Activated CD4-positive, alpha-beta T cell treated with anti-CD3 and anti-CD28 coated beads, Interleukin-2, Interleukin-6, amounts not matched to agents 100 ng/mL and 50 ng/mL, durations not matched to agents 16 hours and 8 hours (primary cell): ENCODE measurements at places on chromosomes 12 and 14.

DNA sequence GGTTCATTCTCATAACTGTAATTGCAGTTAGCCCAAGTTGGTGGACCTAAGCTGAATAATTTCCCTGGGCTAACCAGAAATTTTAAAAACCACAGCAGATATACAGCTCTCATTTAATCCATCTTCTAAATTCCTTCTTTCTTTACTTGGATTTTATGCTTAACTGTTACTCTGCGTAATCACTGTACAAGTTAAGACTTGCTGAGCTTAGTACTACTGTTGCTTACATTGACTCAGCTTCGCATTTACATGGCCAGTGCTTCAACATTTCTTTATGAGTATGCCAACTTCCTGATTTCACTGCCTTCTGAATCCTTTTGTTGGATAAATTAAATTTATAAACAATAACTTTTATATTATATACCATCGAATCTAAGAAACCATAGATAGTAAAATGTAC lies 147.4 kb downstream of the SLC38A4 start:
- no peak for DNase-seq

DNA sequence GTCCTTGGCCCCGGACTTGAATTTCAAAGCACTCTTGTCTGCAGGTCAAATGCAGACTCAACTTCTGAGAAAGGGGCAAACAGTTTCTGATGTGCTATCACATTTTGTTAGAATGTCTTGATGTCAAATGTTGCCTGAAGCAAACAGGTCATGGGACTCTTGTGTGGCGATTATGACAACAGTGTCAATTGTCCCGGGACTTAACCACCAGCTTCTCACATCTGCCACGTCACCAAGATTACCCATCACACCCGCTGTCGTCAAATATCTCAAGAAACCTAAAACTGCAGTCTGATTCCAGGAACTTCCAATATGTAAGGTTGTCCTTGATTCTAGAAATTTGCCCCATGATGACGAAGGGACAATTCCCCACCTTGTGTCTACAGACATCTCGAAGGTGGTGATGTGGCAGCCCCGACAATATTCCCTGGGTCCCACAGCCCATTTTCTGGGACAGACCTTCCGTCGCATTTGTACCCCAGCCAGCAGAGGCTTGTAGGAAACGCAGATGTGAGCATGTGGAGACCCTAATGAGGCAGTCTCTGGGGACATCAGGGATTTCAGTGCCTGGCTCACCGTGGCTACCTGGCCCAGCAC lies 21.3 kb downstream of the LRTM2 start:
- no peak for DNase-seq

DNA sequence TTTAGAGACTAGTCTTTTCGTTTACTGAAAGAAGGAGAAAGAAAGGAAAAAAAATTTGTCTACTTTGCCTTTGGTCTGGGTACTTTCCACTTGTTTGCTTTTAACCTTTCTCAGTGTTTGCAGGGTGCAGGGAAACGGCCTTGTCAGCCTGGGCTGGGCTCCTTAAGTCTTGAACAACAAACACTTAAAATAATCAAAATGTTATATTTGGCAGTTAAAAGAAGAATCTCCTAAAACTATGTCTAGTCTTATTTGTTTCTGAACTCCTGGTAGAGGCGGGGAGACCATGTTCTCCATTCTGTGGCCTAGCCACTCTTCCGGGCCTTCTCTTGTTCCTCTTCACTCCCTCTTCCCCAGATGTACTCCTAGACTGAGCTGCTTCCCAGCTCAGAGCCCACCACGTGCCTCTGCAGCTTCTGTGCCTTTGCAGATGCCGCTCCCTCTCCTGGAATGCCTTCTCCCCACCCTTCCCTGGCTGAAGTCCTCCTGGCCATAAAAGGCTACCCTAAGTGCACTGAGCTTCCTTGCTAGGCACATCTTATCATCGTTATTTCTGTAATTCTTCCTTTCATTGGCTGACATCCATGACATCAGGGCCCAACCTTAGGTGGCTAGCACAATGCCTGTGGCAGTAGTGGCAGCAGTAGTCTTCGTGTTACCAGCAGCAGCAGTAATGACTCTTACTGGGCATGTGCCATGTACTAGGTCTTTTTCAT lies 432.9 kb downstream of the ZFP36L1 start:
- DNase-seq, result no peak

GRCh38 chr14:68922201-68922621 lies 56.9 kb downstream of the ACTN1 start:
- no peak for DNase-seq

GRCh38 chr12:112178796-112179195 lies 53.4 kb downstream of the TRAFD1 start:
- no peak for DNase-seq

DNA sequence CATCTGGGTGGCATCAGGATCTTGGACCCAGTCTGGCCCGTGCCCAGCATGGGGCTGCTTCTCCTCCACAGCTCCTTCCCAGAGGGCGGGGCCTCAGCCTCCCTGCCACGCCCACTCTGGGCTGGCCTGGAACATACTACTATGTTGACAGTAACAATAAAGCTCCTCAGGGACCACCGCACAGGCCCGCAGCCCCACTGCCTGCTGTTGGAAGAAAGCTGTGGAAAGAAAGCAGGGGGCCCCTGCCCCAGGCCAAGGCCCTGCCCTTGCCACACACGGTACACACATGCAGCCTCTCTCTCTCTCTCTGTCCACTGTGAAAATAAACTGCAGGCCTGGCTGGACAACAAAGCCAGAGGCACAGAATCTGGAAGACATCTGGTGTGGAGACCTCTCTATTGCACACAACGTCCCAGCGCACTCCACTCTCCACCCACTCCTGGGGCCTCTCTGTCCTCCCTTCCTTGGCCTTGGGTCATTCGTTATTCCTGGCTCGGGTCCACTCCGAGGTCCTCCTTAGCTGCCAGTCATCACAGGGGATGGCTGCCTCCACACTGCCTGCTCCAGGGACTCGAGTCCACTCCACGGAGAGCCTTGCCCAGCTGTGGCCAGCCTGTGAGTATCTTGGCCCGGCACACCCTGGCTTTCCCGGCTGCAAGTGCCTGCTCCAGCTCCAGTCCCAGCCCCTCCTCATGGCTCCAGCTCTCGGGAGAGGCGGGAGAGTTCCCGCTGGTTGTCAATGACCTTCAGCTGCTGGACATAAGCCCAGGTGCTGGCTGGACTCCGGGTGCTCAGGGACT lies 11.8 kb upstream of the ENDOU start:
- DNase-seq, result no peak

DNA sequence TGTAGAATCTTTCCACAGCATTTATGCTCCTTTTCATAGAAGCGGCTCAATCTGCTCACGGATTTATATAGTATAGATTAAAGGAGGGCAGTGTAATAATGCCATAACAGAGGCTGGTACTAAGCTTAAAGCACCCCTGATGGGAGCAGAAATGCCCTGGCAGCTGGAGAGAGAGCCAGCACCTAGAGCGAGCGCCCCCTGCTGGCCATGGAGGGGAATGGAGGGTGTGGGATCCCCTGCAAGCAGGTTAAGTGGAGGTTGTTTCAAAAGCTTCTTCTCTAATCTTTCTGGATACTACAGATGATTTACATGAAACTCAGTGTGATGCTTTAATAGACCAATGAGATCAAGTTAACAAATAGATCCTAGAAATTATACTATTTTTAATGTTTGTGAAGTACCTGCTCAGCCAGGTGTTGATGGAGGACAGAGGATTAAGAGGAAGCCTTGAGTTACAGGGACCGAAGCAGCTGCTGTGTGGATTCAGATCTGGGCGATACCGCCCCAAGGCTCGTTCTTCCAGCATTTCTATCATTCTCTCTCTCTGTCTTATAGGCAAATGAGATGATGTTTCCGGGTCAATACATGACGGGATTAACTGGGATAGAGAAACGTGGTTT lies 1519.3 kb upstream of the TMEM132C start:
- peak; percentile 66 for DNase-seq

- no peak for DNase-seq
Observed at GRCh38 chr14:92121207-92121669, 268 bp downstream of the NDUFB1 start.

DNA sequence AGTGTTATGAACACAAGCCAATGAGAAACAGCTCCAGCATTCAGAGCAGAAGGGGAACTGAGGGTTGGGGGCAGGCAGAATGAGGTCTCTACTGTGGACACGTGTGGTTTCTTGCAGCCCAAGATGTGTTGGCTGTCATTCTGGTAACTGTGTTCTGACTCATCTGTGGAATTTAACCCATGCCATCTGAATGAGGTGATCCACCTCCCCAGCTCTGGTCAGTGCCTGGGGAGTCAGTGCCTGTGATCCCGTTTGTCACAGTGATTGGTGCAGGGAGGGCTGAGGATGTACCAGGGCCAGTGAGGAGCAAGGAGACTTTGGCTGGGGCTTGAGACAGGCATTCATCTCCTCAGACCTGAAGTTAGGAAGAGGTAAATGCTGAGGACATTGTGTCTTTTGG lies 216.8 kb downstream of the MSRB3 start:
- no peak for DNase-seq

DNA sequence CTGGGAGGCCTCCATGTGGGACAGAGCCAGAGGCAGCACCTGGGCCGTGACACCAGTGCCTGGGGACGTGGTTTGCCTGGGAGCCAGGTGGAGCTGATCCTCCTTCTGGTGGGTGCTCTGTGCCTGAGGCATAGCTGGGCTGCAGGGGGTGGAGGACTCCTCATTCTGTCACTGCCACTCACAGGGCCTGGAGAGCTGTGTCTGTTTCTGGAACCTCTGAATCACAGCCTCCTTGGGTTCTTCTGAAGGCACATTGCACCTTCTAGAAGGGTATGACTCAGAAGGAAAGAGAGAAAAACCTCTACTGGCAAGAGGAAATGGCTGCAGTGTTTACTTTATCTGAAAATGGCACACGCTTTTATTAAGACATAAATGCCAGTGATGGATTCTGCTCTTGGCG lies 659.8 kb downstream of the VRK1 start:
- peak; percentile 87 for DNase-seq

DNA sequence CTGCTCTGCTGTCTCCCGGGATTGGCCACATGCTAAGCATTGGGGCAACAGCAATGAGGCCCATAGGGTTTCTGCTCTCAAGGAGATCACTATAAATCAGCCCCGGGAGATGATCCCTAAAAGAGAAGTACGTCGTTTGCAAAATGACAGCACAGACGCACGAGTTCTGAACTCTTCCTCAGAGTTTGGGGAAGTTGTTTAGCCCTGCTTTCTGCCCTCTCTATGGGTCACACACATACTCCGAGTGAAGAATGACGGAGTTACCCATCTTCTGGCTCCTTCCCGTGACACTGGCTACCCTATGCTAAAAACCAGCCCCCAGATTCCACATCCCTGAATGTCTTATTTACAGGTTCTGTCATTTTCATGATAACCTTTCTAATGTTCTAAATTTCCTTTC lies 258.0 kb upstream of the PLEKHG7 start:
- DNase-seq, result no peak

GRCh38 chr14:98888927-98889835 lies 382.8 kb downstream of the BCL11B start:
- DNase-seq, result no peak

GRCh38 chr12:122860040-122860853 lies 25.0 kb downstream of the HIP1R start:
- peak; percentile 88 for DNase-seq

GRCh38 chr12:75505706-75506312 lies 5.6 kb downstream of the KRR1 start:
- peak; percentile 25 for DNase-seq

DNA sequence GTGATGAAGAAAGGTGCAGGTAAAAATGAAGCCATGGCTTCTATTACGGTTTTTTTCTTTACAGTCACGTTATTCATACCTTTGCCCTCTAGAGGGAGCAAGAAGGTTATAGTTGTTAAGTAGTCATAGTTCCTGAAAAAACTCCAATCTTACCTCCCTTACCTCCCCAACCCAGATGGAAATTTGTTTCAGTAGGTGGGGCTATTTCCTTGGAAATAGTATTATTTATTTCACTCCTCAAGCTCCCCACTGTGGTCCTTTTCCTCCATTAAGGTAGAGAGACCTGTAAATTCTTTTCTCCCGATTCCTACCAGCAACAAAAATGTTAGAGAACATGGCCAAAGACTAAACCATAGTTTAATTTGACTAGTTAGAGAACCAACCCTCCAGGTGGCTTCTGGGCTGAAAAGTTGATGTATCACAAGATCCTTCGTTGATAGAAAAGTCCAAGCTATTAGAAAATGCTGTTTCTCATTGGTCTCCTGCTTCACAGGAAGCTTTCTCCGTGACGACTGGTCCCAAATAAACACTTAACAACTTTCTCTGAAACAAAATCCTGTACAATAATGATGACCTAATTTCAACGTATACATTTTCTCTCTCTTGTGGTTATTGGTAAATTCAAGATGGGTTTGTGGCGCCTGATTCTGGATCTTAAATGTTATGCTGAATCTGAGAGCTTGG lies 43.5 kb downstream of the TMX1 start:
- DNase-seq, result peak; percentile 61

DNA sequence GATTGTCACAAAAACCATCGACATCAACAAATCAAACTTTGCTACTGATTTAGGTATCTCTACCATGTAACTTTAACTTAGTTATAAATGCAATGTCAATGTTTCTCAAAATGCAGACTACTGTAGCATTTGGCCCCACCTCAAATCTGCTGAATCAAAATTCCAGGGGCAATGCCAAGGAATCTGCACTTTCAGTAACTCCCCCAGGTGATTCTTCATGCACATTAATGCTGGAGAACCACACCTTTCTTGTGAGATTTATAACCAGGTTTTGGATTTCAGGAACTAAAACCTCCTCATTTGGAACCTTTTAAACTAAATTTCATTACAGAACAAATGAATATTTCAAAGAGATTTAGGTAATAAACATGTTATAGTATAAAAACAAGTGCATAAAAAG lies 4.9 kb downstream of the ATP2B1 start:
- DNase-seq, result no peak

DNA sequence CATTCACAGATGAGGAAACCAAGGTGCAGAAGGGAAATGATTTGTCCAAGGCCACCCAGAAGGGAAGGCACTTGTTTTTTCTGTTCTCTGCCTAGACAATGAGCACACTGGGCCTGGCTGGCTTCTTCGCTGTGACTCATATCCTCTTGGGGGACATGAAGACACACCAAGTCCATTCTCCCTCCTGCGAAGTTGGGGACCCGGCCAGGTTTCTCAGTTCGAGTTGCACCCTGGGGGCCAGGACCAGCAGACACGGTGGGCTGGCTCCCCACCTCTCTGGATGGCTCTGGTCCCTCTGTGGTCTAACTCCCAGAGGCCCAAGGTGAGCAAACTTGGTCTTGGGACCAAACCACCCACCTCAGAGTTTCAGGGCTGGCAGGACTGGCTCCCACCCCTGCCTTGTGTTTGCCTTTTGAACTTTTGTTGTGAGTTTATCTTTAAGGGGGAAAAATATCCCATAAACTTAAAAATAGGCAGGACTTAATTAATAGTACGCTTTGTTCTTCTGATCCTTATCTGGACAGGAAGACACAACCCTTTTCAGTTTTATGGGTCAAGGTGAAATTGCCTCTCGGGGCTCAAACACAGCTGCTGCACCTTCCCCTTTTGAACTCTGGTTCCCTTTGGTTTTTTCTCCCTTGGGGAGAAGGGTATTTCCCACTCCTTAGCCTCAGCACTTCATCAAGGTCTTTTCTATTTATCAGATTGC lies 9.0 kb upstream of the MLEC start:
- DNase-seq, result peak; percentile 69

- no peak for DNase-seq
Observed at GRCh38 chr12:49244176-49244575, 20.7 kb upstream of the TUBA1C start.

- no peak for DNase-seq
Observed at GRCh38 chr12:88802096-88802706, 221.9 kb upstream of the KITLG start.

GRCh38 chr14:96084796-96085195 lies 45.6 kb downstream of the C14orf132 start:
- no peak for DNase-seq
